ENCODE measurements at places on chromosomes 16 and 17.

DNA sequence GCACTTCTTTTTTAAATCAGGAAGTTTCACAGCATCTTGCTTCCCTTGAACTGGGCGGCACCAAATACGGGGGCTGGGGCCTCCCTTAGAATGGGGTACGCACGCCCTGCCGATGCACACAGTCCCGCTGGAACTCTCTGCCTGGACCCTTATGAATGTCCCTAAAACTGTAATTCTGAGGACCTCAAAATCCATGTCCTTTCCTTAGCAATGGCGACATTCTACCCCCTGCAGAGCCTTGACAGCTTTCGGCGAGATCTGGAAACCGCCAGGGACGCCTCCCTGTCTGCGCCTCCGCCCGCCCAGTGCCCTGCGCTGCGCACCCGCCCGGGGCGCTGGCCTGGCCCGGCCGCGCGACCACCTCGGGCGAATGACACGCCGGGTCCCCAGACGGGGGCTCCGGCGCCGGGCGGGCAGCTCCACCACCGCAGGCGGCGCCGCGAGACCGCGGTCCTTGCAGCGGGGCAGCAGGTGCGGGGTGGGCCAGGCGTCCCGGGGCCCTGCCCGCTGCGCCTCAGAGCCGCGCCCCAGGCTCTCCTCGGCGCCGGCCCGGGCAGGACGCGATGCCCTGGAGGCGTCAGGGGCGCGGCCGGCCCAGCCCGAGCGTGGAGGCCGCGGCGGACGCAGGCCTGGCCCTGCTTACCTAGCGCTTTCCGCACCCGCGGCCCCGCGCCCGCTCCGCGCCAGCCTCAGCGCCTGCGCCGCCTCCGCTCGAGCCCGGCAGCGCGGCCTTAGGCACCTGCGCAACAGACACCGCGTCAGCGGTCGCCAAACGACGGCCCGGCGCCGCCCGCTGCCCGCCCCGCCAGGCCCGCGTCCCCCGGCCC lies 548 bp downstream of the HAGH start:
- peak; percentile 21 for DNase-seq

DNA sequence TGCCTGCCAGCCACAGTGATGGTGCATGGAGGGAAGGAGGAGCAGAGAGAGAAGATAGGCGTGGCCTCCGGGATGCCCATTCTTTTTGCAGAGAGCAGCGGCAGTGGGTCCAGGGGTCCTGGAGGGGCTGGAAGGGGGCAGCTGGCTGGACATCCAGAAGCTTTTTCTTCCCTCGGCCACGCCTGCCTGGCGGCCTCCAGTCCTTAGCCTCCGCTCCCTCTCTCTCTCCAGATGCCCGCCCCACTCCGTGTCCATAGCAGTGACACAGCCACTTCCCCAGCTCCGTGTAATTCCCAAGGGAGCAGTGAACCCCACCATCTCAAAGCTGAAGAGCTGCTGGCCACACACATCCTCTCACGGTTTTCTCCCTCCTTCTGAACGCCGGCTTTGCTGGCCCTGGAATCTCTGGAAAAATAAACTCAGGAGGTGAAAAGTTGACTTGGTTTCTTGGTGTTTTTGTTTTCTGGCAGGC lies 26.3 kb upstream of the CDC42EP4 start:
- no peak for DNase-seq

GRCh38 chr16:86798247-86799041 lies 220.1 kb downstream of the FOXL1 start:
- no peak for DNase-seq

- DNase-seq, result no peak
These were observed 358.8 kb upstream of the CCL2 start for GRCh38 chr17:33896263-33896662.

GRCh38 chr17:12688382-12688781 lies 22.7 kb downstream of the MYOCD start:
- DNase-seq, result no peak

GRCh38 chr17:73495641-73496040 lies 148.6 kb downstream of the SDK2 start:
- DNase-seq, result no peak
